ENCODE measurements at places on chromosomes 11 and 22. TPM values are rescaled to one million over a fixed set of nuclear protein-coding genes. Genes with fewer than 3 reads are reported as not detected.

The SMTN gene
- total RNA-seq, result 58.1 TPM

DNA sequence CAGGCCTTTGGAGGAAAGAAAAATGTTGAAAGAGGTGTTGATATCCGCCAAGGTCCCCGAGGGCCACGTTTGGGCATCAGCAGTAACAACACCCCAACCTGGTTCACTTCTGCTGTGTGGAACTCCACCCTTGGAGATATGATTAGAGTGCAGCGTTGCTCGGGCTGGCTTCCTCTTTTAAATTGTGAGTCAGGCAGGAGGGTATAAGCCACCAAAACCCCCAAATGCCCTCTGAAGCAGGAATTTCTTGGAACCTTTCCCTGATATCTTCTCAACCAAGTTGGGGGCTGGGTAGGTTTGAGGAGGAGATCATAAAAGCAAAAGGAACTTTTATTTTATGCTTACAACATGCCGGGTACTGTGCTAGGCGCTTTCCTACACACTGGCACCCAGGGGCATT is 6.4 kb upstream of the C11orf96 start:
- no peaks in the 10 kb centered on the region for H3K27me3 ChIP-seq
- no peak overlapping the region for H3K27ac ChIP-seq
- DNase-seq, result no peak

GRCh38 chr11:56396047-56396446 is 16.4 kb upstream of the OR5AL1 start:
- no peaks in the 10 kb centered on the region for H3K36me3 ChIP-seq
- no peaks in the 10 kb centered on the region for H3K4me1 ChIP-seq

The FGF19 gene
- not detected for total RNA-seq

DNA sequence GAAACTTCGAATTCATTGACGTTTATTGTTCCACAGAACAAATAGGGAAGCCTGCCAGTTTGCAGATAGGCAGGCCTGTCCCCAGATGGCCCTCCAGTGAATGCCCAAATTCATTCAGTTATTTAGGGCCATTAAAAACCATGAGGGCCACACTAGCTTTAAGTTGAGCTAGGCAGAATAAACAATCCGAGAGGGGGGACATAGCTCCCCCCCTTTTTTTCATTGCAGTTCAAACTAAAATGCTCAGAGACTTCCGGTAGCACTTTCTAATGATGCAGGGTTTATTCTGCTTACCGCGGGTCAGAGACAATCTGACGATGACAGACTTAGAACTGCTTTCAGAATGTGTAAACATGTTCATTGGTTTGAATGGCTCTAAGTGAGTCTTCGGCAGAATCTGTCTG is 72.0 kb downstream of the ZBTB16 start:
- no peak overlapping the region for H3K4me3 ChIP-seq
- peaks cover 13% of the 10 kb centered on the region for H3K36me3 ChIP-seq
- H3K4me1 ChIP-seq, result peaks cover 84% of the 10 kb centered on the region

- no peaks in the 10 kb centered on the region for H3K27me3 ChIP-seq
- no peak for DNase-seq
- no peak overlapping the region for H3K4me3 ChIP-seq
- H3K27ac ChIP-seq, result no peak overlapping the region
- no peaks in the 10 kb centered on the region for H3K36me3 ChIP-seq
- H3K4me1 ChIP-seq, result peaks cover 13% of the 10 kb centered on the region
Measured at GRCh38 chr11:93747122-93747521, 5.7 kb downstream of the C11orf54 start.

DNA sequence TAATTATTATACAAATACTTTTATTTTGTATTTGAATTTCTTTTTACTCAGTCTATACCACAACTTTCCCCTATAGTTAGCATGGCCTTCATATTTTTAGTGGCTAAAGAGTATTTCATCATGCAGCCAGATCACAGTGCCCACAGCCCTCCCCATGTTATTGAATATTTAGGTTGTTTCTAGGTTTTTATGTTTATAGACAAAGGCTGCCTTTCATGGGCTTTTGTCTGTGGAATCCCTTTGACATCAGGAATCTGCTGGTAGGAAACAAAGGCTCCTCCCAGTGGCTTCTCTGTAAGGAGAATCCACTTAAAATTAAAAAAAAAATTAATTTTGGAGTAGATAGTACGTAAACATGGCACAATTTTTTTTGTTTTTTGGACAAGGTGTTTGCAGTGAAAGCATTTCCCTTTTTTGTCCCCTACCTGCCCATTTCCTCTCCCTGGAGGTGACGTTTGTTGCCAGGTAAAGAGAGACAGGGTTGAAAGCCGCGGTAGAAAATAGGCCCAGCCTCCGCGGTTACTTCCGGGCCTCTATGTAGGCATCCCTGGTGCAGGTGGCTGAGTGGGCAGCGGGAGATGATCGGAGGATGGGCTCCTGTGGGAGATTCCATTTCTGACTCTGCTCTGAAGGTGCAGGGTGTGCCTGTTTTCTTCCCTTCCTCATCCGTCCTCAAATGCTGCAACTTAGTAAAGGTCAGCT is 82.2 kb upstream of the OR4B1 start:
- no peak for DNase-seq
- peaks cover 7% of the 10 kb centered on the region for H3K4me1 ChIP-seq
- H3K27me3 ChIP-seq, result no peaks in the 10 kb centered on the region
- H3K36me3 ChIP-seq, result peaks cover 13% of the 10 kb centered on the region
- H3K4me3 ChIP-seq, result no peak overlapping the region

- H3K36me3 ChIP-seq, result no peaks in the 10 kb centered on the region
- H3K4me1 ChIP-seq, result peaks cover 14% of the 10 kb centered on the region
- H3K27me3 ChIP-seq, result no peaks in the 10 kb centered on the region
- DNase-seq, result peak; percentile 49
- no peak overlapping the region for H3K4me3 ChIP-seq
Measured at GRCh38 chr22:19869497-19870152, 15.0 kb upstream of the GNB1L start.

All from chondrocyte (in vitro differentiated cells).